ENCODE measurements at places on chromosomes 3 and 15.

DNA sequence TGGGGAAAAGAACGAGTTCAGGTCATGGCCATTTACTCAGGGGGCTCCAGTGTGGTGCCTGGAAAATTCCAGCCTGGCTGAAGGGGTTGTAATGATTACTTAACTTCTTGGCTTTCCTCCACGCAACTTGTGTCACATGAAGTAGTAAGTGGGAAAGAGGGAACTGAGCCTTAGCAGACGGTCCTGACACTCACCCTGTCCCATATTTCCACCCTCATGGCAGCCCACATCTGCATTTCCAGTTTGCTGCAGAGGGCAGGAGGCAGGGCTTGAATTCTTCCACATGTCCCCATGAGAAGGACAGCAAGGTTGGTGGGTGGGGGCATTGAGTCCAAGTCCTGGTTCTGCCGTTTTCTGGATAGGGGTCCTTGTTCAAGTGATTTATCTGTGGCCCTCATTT, 7.8 kb upstream of the CAMP start:
- DNase-seq: no peak

DNA sequence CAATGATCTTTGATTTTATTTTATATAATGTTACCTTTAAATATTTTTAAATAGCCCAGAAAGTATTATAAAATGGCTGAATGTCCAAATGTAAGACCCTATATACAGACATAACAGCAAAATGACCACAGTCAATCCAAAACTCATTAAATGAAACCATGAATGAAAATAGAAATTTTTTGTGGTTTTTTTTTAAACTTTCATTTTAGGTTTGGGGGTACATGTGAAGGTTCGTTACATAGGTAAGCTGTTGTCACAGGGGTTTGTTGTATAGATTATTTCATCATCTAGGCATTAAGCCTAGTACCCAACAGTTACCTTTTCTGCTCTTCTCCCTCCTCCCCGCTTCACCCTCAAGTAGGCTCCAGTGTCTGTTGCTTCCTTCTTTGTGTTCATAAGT, 108.8 kb downstream of the FAIM start:
- no peak for DNase-seq

GRCh38 chr3:31462050-31462569, 70.6 kb upstream of the STT3B start:
- DNase-seq: no peak

DNA sequence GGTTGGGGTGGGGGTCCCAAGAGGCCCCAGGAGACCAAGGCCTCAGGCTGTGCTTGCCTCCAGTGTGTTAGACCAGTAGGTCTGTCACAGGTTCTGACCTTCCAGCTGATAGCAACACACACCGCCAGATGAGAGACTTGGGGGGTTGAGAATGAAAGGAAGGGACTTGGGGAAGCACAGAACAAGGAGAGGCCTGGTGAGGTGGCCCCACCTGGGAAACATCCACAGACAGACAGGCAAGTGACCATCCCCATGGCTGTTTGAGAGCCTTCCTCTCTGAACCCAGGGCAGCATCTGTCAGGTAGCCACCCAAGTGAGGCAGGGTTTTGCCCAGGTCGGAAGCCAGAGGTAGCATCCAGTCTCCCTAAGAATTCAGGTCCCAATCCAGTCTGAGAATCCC, 35.0 kb upstream of the VPS8 start:
- DNase-seq: no peak
